ENCODE measurements at places on chromosomes 4 and X.
A peak's percentile ranks its signal among the peaks of the same experiment; 100 is the strongest.

GRCh38 chr4:145130130-145130529 lies 32.0 kb downstream of the ABCE1 start:
- no peak for DNase-seq

GRCh38 chr4:8886612-8887406 lies 15.2 kb upstream of the HMX1 start:
- no peak for DNase-seq

DNA sequence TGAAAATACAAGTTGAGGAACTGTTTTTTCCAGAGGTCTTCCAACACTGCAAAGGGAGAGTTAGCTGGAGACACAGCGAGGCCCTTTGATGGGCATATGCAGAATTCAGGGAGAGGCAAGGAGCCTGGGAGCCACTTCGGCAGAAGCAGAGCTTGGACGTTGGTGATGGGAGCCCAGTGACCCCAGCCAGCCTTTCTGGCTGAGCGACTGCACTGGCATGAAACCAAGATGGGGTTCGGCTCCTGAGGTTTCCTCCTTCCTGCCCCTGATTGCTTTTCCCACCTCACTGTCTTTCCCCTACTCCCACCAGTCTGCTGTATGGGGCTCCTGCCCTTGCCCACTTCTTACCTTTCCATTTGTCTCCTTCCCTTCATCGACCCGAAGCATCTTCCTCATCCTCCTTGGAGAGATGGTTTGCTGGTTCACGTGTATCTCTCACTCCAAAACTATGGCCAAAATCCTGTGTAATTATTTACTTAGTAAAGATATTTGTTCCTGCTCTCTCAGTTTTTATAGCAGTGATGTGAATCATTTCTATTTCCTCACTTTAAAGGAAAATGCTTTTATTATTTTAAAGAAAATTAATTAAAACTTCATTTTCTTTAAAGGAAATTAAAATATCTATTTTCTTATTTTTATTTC lies 100.5 kb downstream of the NFKB1 start:
- no peak for DNase-seq

GRCh38 chrX:122512561-122513072 lies 671.5 kb upstream of the GRIA3 start:
- no peak for DNase-seq

DNA sequence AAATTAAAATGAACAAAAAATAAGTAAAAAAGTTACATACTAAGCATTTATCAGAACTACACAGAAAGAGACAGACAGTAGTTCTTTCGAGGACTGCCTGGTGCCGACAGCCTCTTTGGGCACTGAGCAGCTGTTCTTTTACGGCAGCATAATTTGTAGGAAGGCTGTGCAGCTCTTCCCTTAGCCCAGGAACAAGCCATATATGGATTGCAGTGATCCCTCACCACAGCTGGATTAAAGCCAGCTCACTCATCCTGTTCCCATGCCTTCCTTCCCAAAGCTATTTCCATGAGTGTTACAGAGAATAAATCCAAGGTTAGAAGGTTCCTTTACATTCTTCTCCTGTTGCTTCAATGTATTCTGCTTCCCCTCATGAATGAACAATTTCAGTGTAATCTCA lies 71.7 kb downstream of the DDX60L start:
- no peak for DNase-seq

GRCh38 chrX:136750364-136750763 lies 30.4 kb downstream of the ARHGEF6 start:
- DNase-seq = no peak

DNA sequence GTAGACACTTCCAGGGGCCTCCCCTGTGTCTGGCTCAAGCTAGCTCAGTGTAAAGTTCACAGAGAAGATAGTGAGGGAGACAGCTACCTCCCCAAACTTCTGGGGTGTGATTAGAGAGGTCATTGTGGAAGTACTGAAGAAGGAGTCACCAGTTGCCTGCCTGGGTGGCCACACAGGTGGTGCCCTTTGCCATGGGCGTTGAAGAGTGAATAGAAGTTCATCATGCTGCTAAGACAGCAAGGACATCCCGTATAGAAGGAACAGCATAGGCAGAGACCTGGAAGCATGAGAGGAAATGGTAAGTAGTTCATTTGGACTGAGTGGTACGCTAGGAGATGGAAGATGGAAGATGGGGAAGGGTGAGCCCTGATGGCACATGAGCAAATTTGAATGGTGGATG lies 110.1 kb downstream of the PJA1 start:
- DNase-seq = no peak

- no peak for DNase-seq
These were observed 12.4 kb downstream of the TNIP2 start for GRCh38 chr4:2743518-2744445.

DNA sequence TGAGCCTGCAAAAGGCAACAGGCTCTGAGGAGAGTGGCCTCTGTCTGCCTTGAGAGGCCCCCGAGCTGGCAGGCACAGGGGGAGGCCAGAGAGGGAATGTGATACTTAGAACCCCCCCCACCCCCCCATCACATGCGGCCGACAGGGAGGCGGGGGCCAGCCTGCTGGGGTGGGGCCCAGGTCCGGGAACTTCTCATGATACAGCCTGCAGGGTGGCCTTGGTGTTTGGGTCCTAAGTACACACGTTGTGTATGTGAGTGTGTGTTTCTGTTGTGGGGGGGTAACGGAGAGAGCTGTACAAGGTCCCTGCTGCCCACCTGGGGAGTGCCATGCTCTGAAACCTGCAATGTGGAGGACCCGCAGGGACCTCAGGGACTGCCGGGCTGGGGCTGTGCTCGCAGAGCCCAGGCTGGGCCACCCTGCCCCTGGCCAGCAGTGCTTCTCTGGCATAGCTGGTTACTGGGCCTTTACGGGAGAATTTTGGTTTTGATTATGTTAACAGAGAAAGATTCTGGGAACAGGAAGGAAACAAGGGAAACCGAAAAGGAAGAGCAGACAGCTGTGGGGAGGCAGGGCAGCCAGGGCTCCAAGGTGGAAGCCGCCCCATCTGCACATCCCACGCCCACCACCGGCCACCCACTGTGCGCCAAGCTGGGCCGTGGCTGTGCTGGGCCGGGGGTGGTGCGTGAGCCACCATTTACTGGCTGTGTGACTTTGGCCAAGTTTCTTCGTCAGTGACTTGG lies 19.9 kb downstream of the SH3BP2 start:
- DNase-seq = peak; percentile 21

DNA sequence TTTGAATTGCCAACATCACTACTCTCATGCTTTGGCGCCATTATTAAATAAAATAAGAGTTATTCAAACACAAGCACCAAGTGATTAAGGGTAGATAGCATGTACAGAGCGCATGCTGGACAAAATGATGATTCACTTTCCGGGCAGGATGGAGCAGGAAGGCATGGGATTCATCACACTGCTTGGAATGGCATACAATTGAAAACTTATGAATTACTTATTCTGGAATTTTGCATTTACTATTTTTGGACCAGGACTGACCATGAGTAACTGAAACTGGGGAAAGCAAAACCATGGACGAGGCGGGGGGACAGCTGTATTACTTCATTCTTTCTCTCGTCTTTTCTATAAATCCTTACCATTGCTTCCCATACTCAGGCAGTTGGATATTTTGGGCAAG lies 28.5 kb upstream of the FGF5 start:
- DNase-seq = no peak

DNA sequence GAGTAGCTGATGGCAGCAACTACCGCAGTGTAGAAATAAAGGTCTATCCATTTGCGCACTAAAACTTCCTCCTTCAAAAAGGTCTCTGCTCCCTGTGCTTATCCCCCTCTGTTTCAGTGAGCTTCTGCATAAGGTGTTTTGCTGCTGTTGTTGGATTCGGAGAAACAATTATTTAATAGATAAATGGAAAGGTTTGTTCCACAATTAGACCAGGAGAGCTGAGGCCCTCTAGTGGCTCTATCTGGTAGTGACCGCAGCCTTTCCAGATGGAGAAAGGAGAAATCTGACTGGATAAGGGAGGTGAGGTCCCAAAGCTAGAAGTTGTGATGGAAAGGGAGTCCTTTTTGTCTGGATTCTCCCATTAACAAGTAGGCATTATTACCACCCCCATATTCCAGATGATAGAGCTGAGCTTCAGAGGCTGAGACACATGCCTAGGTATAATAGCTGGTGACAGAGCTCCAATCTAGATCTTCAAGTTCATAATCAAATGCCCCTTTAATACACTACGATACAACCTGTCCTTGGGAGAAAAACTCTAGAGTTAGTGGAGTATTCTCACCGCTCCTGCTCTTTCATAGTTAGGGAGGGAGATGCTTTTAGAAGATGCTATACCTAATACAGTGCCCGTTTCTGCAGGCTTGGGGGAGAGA lies 5.1 kb upstream of the GABRQ start:
- peak; percentile 35 for DNase-seq

- peak; percentile 31 for DNase-seq
These were observed 767 bp upstream of the SMIM20 start for GRCh38 chr4:25913056-25913850.

DNA sequence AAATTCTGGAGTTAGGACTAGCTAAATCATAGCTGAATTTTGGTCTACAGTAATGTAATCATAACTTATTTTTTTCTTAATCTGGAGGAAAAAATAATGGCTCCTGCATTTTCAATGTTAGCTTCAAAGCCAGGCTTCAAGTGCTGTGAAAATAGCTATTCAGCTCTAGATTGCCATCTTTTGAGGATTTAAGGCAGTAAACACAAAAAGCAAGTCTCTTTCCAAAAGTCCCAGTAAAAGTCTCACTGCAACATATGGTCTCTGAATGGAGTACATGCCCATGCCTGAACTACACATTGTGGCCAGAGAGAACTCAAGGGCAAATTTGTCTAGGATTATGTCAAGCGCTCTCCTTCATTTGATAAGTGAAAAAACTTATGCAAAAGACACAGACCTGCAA lies 720.9 kb downstream of the FSTL5 start:
- no peak for DNase-seq

DNA sequence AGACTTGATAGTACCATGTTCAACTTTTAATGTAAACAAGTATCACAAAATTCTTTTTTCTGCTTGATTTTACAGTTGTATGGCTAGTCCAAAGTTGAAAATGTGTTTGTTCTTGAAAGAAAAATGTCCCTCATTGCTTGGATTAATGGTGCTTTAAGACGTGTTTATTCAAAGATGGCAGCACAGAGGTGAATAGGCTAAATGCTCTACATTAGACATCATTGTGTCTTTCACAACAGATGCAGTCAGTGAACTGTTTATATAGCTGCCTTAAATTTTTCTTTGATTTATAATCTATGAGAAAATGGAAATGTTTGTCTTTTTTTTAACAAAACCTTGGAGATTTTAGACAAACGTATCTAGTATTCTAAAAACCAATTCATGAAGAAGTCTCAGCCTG lies 137.3 kb downstream of the BMPR1B start:
- DNase-seq = no peak

- no peak for DNase-seq
These were observed 145.7 kb downstream of the RELL1 start for GRCh38 chr4:37540486-37540885.

- no peak for DNase-seq
These were observed 202.8 kb upstream of the GRID2 start for GRCh38 chr4:92100975-92101374.

DNA sequence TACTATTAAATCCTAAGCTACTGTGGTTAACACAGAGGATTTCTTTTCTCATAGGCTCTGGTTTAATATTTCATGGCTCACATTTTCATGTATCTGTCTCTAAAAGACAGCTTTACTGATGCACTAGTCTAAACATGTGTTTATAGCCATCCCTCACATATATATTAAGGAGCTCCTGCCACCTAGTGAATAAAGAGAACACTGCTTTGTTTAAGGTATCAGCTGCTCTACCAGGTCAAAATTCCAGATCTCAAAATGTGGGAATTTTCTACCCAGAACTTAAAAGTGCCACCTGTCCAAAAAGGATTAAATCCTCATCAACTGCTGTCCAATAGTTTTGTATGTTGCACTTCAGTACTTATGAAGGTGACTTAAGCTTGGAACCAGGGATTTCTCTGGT lies 188.5 kb upstream of the TEX13C start:
- peak; percentile 55 for DNase-seq

- no peak for DNase-seq
These were observed 36.6 kb upstream of the GPR78 start for GRCh38 chr4:8543623-8544022.

- DNase-seq = no peak
These were observed 194.4 kb upstream of the LDB2 start for GRCh38 chr4:17092736-17093437.

- DNase-seq = peak; percentile 42
These were observed 3.9 kb downstream of the KIT start for GRCh38 chr4:54661686-54662085.

DNA sequence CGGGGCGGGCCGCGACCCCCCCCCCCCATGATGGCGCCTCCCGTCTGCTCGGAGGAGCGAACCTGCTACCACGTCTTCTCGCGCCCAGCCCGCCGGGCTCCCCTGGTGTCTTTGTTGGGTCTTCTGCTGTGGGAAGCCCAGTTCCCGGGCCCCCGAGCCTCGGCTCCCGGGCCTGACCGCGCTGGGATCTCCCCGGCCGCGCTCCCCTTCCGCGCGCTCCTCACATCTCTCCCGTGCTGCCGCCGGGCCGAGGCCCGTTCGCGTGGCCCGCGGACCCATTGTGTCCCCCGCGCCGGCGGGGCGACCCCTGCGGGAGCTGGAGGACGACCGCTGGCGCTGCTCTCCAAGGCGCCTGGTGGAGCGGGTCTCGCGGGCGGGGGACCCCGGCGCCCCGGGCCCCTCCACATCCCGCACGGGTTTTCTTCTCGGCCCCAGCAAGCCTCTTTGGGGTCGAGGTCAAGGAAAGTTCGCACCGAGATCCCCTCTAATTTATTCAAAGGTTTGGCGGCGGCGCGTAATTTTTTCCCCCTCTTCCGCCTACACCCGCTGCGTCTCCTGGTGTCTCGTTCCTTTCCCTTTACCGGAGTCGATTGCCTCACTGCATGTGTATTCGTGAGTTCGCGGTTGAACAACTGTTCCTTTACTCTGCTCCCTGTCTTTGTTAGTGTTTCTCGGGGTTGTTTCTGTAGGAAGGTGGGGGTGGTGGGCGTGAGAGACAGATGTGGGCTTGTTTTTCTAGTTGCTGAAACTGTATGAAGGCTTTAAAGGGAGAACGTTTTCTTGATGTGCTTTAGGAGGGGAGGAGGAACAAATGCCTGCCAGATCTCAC lies 770 bp downstream of the SMAD1 start:
- DNase-seq = peak; percentile 72

GRCh38 chrX:99973572-99974226 lies 436.4 kb downstream of the PCDH19 start:
- no peak for DNase-seq

DNA sequence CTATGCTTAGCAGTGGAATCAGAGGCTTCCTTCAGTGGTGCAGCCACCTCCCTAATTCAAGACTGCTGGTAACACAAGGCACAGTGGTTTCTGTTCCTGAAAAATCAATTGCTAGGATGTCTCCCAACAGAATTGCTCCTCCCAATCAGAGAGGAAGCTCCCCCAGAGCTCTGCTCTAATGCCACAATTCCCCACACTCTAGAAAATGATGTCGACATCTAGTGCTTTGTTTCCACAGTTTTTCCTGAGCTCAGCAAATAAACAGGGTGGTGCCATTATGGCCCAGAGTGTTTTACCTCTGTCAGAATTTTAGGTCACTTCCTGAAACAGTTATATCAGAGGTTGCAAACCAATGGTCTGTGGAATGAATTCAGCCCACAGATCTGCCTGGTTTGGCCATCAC lies 24.7 kb downstream of the TAB3 start:
- DNase-seq = no peak

- DNase-seq = no peak
These were observed 124.1 kb upstream of the SPIN4 start for GRCh38 chrX:63475200-63475599.
